ENCODE measurements at places on chromosomes 6 and 20.

DNA sequence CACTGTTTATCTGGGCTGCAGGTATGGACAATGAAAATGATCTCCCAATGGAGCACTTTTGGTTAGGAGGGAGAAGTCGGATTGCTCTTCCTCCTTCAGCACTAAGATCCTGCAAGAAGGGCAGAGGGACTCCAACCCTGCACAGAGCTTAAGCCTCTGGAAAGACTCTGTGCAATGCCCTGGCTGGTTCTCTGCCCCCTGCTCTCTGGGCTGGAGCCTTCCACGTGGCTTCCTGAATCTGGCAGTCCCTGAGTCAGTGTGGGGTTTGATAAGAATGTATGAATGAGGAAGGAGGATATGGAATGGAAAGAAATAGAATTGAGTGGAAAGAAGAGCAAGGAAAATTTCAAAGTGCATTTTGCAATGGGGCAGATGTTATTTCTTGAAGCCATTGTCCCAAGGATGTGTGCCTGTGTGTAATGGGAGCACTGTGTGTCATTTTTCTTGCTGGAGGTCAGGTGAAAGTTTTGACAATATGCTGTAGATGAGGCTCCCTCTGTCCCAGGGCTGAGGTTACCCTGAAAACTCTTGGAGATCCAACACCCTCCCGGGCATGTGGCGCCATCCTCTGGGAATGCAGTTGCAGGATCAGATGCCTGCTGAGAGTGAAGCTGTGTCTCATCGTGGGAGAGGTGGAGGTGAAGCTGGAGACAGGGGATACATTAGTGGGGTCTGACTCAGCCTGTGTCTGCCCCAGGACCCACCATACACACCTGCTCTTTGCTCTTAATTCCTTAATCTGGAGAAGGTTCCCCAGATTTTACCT is 16.3 kb upstream of the CST9L start:
- no peak for DNase-seq

GRCh38 chr6:15058200-15059061 is 187.4 kb upstream of the JARID2 start:
- DNase-seq: no peak

DNA sequence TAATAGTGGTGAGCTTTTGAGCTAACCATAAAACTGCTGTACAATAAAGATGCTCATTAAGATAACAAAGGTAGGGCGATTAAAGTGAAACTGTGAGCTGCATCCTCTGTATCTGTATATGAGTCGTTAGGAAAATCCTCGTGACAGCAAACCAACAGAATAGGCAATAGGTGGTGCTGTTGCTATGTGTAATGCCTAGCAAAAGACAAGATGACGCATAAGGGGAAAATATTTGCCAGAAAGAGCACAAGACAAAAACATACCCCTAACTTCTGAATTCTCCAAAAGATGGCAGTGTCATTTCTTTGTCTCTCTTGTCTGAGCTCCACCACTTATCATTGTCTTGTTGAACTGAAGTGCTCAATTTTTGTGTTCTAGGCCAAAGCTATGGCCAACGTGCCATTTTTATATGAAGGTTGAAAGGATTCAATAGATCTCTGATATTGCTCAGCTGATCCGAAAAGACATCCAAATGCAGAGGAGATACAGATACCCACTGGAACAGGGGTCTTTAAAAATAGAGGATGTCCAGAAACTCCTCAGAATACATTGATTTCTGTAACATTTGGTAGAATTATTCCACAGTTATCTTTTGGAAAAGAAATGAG is 56.3 kb upstream of the ANKEF1 start:
- DNase-seq: peak; percentile 75

DNA sequence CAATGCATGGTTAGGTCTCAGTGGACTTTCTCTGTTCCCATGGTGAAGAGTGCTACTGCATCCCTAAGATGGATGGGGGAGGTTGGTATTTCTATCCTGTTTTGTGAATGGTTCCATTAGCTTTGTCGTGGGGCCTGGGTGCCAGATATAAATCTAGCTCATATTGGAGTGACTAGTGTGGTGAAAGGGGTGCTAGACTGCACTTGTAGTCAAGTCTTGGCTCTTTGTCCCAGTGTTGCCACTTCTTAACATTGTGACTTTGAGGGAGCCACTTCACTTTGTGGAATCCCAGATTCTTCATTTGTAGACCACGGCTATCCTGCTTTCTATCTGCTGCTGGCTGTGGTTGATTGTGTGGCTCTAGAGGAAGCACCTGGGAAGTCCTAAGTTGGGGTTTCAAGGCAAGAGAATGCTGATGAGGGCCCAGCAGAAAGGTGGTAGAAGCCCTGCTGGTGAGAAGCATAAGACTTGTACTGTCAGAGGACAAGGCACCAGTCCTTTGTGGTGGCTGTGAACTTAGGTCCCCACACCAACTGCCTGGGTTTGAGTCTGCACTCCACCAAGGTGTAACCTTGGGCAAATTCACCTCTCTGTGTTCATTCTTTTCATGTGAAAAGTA is 44.1 kb downstream of the VAPB start:
- no peak for DNase-seq

GRCh38 chr6:21501021-21501354 is 92.6 kb upstream of the SOX4 start:
- no peak for DNase-seq

DNA sequence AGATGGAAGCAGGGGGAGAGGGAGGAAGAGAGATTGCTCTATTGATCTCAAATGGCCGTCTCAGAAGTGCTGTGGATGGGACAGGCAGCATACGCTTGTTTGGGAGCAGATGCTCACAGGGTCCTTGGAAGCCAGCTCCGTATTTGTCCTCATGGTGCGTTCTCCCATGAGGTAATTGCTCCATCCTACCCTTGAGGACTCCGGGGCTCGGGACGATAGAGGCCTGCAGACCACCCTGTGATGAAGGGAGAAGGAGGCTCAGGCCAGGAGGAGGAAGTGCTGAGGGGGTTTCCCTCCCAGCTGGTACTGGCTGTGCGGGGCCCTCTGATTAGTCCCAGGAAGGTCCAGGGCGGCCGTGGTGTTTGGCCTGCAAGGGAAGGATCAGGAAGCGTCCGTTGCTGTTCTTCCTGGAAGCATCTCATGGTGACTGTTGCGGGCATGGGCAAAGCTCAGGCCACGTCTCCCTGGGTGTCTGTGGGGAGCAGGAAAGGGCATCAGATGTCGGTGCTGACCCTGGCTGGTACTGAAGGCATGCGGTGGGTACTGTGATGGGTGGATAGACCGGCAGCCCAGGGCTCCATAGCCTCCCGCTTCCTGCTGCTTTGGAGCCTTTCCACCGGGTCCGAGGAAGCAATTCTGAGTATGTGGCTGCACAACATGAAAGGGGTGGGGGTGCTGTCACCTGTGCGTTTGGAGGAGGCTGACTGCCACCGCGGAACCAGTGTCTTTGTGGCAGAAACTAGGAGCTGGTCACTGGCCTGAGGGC is 158.3 kb downstream of the SYCP2 start:
- no peak for DNase-seq

- DNase-seq: no peak
These were observed 43.7 kb downstream of the ARHGAP40 start for GRCh38 chr20:38645351-38645750.

DNA sequence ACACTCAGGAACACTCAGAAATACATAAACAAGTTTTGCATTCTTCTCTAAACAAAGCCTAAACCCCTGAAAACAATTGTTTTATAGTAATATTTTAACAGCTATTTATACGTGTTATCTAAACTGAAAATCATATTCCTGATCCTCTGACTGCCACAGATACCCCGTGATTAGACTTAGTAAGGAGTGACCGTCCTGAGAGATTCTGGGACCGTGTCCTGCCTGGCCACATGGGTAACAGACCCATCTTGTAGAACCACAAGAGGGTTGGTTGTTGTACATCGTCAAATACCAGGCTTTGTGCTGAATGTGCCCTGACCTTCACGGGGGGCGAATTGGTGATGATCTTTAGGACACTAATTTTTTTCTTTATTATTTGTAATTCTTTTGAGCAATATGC is 214.4 kb downstream of the TMEM242 start:
- no peak for DNase-seq

DNA sequence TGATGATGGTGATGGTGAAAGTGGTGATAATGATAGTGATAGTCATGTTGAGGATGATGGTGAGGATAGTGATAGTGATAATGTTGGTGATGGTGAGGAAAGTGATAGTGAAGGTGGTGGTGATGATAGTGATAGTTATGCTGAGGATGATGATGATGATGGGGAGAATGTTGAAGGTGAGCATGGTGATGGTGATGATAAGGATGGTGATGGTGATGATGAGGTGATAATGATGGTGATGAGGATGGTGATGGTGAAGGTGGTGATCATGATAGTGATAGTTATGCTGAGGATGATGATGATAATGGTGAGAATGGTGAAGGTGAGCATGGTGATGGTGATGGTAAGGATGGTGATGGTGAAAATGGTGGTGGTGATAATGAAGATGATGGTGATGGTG is 64.9 kb upstream of the ZNF337 start:
- DNase-seq: no peak

- DNase-seq: no peak
These were observed 26.4 kb upstream of the RFPL4B start for GRCh38 chr6:112320561-112321318.

GRCh38 chr20:43386878-43387277 is 70.8 kb upstream of the SRSF6 start:
- no peak for DNase-seq

GRCh38 chr20:15544742-15545141 is 1028.5 kb downstream of the KIF16B start:
- no peak for DNase-seq

- DNase-seq: no peak
These were observed 172.7 kb downstream of the SCP2D1 start for GRCh38 chr20:18986146-18986830.

Data from fibroblast of skin of left biceps (primary cell).